ENCODE measurements at places on chromosomes 2 and 18.

- no peak for DNase-seq
These were observed 26.3 kb upstream of the IKZF2 start for GRCh38 chr2:213177679-213178078.

GRCh38 chr2:157443090-157443489, 799 bp downstream of the CYTIP start:
- DNase-seq = no peak

DNA sequence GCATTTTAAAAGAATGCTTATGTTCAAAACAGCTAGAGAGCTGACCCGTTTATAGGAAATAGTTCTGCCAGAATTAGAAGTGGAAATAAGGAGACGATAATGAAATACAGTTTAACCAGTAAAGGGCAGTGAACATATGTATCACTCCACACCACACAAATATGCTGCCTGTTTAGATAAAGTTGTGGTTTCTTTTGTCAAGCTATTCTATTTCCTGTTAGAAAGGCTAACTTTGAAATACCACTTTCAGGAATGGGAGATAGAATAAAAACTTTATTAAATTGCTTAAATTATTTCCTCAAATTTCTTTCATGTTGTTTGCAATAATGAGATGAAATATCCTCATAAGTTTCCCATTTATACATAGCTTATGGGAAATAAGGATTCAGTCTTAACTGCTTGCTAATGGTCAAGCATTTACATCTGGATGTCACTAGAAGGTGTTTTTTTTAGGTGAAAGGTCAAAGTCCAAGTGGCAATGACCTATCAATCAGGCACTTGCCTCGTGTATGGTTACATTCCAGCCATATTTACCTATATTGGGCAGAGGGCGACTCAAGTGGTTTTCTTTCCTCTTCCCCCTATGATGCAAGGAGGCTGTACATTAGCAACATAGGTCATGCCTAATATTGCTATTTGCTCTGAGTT, 148.9 kb downstream of the ZEB2 start:
- peak; percentile 56 for DNase-seq

- DNase-seq = peak; percentile 24
These were observed 169.8 kb upstream of the ID2 start for GRCh38 chr2:8511868-8512612.

DNA sequence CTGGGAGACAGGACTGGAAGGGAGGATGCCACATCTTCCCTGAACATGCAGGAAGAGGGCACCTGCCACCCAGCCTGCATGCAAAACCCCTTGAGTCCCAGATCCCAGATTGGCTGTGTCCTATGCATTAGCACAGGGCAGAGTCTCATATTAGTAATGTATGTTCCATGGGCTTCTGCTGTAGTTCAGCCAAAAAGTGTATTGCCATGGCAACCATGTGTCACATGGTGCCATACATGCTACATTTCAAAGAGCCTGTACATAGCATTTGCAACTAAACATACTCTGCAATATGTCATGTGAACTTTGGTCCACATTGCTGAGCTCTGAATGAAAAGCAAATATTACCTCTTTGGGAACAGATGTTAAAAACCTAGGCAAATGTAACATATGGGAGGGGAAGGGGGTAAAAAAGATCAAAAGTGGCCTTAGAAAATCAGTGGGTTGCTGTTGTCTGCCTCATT, 78.4 kb downstream of the DPP4 start:
- DNase-seq = no peak

- DNase-seq = peak; percentile 52
These were observed 104.2 kb upstream of the NEUROD1 start for GRCh38 chr2:181784556-181784955.

DNA sequence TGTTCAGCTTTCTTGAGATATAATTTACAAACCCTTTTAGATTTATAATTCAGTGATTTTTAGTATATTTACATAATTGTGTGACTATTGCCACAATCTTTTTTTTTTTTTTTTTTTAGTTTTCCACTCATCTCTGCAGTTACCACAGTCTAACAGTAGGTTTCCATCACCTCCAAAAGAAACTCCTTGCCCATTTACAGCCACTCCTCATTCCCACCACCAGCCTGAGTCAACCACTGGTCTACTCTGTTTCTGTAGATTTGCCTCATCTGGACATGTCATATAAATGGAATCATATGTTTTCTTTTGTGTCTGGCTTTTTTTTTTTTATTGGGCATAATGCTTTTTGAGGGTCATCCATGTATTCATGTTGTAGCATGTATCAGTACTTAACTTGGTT, 16.1 kb downstream of the MTX2 start:
- DNase-seq = no peak
